Activated T-cell treated with anti-CD3 and anti-CD28 coated beads, Interleukin-2, amount 50 U/mL, for 4 hours (primary cell): ENCODE measurements at places on chromosomes 12 and 14.

GRCh38 chr14:106174206-106174605 lies 647.8 kb downstream of the TMEM121 start:
- peak; percentile 56 for DNase-seq

DNA sequence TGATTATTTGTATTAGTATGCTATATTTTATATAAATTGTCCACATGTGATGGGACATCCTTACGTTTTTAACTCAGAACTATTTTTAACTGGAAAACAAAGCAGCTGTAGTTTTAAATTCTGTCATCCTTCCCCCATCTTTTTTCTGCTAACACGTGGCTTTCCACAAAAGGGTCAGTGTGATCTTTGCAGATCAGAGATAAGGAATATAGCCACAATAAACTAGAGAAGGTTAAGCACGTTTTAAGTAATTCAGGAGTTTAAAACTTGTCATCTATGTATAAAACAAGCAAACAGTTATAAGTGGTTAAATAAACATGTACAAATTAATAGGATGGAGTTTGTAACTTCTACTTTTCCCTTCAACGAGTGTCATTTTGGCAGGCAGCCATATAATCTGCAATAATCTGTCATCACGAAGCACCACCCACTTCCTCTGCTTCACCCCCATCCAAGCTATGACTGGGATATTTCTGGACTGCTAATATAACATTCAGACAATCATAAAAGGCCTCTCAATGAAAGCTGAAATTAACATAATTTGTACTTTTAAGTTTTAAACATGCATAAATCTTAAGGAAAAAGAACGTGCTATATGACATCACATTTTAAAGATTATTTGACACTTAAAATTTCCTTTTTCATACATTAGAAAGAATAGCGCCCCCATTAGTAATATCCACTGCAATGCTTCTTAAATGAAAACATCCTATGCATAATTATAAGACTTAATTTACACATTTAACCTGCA lies 15.3 kb downstream of the TAOK3 start:
- DNase-seq: peak; percentile 30

GRCh38 chr12:49863946-49864797 lies 21.3 kb upstream of the BCDIN3D start:
- no peak for DNase-seq

DNA sequence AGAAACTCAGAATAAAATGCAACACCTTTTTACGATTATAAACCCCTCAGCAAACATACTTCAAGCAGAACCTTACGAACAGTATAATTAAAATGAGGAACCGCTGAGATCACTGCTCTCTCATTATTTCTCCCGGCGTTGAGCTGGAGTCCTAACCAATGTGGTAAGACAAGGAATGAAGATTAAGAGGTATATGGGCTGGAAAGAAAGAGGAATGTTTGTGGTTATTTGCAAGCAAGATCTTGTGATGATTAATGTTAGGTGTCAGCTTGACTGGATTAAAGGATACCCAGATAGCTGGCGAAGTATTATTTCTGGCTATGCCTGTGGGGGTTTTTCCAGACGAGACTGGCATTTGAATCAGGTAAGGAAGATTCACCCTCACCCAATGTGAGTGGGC lies 10.3 kb upstream of the ZNF84 start:
- no peak for DNase-seq

- DNase-seq: peak; percentile 46
Measured at GRCh38 chr14:44961151-44961553, 595 bp downstream of the KLHL28 start.

DNA sequence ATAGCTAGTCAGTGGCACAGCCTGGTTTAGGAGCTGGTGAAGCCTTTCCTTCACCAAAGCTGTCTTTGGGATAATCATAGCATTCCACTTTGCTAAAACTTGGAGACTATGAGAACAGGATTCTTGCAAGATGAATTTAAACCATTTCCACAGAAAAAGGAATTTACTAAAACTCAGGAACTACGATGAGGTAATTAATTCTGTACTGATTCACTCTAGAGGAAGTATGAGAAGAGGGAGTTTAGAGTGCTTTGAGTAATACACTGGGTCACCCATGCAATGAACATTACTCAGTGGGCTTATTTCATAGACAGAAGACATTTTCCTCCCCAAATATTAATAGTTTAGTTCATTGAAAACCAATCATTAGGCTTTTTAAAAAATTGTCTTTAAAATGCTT lies 73.0 kb downstream of the RMST start:
- DNase-seq: no peak

DNA sequence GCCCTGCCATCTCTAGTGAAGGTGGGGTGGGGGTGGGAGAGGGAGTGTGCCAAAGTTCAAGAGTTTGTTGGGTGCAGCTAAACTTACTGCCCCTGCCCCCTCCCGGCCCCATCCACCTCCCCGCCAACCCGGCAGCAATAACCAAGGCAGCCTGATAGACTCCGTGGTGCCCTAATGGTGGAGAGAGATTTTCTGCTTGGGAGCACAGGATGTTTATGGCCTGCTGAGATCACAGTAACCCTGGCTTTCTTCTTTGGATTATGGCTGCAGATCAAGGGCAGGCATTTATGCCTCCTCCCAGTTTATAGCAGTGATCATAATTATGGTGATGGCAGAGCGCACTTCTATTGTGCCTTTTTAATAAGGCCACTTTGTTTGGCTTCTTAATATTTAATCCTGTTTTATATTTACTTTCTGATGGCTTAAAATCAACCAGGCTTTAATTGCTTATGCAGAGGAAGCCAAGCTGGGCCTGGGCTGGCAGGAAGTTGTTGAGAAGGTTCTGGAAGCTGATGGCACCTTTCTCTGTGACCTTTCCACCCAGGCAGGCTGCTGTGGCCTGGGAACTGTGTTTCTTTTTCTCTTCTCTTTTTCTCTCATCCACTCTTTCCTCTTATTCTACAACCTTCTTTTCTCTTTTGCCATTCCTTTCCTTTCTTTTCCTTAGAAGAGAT lies 256.8 kb upstream of the FKBP4 start:
- no peak for DNase-seq

DNA sequence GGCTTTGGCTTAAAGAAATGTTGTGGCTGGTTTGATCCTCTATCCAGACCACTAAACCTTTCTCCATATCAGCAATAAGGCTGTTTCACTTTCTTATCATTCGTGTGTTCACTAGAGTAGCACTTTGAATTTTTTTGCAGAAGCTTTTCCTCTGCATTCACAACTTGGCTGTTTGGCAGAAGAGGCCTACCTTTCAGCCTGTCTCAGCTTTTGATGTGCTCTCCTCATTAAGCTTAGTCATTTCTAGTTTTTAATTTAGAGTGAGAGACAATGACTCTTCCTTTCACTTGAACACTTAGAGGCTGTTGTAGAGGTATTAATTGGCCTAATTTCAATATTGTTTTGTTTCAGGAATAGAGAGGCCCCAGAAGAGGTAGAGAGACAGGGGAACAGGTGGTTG lies 13.8 kb downstream of the KCNMB4 start:
- DNase-seq: no peak

- DNase-seq: no peak
Measured at GRCh38 chr14:52547526-52547925, 4.8 kb downstream of the TXNDC16 start.

DNA sequence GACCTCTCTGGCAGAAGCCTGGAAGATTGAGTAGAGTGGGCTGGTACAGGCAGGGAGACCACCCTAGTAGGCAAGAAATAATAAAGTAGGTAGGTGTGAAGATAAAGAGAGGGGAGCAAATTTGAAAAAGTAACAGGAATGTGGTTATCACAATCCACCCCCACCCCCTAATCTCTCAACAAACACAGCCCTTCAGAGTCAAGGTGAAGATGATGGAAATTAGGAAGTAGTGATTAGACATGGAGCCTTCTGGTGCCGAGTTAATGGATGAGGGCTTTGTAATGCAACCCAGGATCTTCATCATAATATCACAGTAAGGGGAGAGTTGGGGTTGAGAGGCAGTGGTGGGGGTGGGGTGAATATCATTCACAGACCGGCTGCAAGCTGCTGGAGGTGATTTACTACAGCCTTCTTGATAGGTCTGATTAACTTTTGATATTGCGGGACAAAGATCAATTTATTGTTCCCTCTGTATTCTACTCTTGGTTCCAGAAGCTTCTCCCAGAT lies 29.2 kb upstream of the CRY1 start:
- no peak for DNase-seq

GRCh38 chr12:75529826-75530225 lies 18.4 kb upstream of the KRR1 start:
- no peak for DNase-seq

DNA sequence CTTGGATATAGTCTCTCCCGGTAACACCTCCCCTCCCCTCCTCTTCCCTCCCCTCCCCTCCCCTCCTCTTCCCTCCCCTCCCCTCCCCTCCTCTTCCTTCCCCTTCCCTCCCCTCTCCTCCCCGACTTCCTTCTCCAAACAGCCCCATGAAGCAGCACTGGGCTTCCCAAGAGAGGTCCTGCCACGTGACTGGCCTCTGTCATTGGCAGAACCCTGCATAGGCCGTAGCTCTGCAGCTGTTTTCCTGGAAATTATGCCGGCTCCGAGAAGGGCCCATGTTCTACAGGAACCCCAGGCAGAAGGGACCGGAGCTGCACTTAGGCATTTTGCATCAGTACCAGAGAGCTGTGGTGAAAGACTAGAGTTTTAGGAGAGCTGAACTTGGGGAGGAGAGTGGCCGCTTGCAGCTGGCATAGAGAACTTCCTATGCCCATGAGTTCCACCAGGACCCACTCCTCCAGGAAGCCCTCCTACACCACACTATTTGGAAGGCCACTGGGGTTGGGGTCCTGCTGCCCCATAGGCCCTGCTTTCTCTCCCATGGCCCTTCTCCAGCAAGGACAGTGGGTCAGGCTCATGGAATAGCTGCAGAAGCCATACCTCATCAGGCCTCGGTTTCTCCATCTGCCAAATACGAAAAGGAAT lies 5.1 kb upstream of the TNFAIP2 start:
- no peak for DNase-seq

DNA sequence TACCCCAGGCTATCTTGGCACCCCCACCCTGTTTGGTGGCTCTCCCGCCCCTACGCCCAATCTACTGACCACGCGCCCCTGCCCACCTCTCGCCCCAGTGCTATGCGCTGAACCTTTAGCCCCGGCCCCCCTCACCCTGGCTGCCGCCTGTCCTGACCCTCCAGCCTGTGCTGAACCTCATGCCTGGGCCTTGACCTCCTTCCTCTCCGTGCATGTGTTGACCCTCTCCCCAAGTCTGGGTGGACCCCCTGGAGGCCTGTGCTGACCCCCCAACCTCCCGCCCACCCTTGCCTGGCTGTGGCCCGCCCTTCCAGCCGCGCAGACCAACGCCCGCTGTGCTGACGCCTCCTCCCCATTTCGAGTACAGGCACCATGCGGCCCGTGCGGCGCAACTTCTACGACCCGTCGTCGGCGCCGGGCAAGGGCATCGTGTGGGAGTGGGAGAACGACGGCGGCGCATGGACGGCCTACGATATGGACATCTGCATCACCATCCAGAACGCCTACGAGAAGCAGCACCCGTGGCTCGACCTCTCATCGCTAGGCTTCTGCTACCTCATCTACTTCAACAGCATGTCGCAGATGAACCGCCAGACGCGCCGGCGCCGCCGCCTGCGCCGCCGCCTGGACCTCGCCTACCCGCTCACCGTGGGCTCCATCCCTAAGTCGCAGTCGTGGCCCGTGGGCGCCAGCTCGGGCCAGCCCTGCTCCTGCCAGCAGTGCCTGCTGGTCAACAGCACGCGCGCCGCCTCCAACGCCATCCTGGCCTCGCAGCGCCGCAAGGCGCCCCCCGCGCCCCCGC lies 20.7 kb downstream of the DTX1 start:
- DNase-seq: no peak

DNA sequence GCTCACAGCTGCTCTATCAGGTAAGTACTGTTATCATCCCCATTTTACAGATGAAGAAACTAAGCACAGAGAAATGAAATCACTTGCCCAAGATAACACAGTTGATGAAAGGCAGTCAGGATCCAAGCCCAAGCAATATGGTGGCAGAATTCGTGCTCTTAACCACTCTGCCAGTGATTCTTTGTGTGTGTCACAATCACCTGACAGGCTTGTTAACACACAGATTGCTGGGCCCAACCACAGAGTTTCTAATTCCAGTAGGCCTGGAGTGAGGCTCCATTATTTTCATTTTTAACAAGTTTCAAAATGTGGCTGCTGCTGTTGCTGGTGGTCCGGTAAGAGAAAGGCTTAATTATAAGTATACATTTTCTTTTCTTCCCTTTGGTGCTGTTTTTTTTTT lies 134.2 kb downstream of the TGFB3 start:
- DNase-seq: no peak

GRCh38 chr14:90585106-90585505 lies 188.3 kb downstream of the CALM1 start:
- no peak for DNase-seq

GRCh38 chr12:83931451-83931850 lies 981.1 kb downstream of the SLC6A15 start:
- DNase-seq: no peak

DNA sequence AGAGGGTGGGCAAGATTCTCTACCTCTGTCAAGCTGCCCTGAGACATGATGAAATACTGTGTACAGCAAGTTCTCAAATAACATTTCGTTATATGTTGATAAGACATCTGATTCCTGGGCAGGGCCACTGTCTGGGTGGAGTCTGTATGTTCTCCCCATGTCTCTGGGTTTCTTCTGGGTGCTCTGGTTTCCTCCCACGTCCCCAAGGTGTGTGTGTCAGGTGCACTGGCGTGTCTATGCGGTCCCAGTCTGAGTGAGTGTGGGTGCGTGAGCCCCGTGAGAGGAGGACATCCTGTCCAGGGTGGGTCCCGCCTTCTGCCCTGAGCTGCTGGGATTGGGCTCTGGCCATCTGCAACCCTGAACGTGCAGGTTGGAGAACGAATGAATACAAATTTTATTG lies 29.6 kb downstream of the KCTD10 start:
- DNase-seq: no peak

GRCh38 chr12:20646239-20646827 lies 48.8 kb upstream of the SLCO1C1 start:
- no peak for DNase-seq

GRCh38 chr14:97780804-97781203 lies 983.6 kb downstream of the VRK1 start:
- no peak for DNase-seq

GRCh38 chr14:62002642-62003041 lies 240.4 kb downstream of the SNAPC1 start:
- DNase-seq: no peak

- DNase-seq: no peak
Measured at GRCh38 chr14:72261068-72261467, 328.8 kb downstream of the RGS6 start.

DNA sequence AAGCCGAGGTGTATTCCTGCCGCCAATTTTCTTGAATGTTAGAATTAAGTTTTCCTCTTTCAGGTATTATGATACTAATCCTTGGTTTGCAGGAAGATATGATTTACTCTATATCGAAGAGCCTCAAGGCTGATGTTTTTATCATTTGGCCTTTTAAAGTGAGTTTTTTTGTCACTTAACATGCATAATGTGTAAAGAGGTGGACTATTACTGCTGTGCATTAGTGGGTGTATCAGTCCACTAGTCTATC lies 11.1 kb upstream of the TMPO start:
- DNase-seq: no peak

GRCh38 chr12:94109160-94109559 lies 39.2 kb upstream of the PLXNC1 start:
- DNase-seq: peak; percentile 50
